ENCODE measurements at places on chromosomes 11 and 22.

- DNase-seq, result no peak
These were observed 108.7 kb upstream of the E2F8 start for GRCh38 chr11:19349340-19350025.

GRCh38 chr11:15613789-15614188, 499.1 kb downstream of the INSC start:
- DNase-seq, result no peak

DNA sequence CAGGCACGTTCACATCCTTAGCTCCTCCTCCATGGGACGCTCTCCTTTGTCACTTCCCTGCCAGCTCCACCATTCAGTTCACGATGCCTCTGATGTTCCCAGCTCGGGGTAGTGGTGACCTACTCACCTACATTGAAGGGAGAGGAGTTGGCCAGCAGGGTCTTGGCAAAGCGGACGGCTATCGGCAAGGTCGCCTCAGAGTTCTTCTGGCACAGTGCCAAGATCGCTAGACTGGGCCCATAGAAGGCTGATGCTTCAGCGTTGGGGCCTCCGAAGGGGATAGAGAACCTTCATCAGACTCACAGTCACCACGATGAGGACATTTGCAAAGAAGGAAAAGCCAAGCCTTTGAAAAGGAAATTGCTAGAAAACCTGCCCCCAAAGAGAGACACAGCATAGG, 3.0 kb downstream of the CBLIF start:
- no peak for DNase-seq

DNA sequence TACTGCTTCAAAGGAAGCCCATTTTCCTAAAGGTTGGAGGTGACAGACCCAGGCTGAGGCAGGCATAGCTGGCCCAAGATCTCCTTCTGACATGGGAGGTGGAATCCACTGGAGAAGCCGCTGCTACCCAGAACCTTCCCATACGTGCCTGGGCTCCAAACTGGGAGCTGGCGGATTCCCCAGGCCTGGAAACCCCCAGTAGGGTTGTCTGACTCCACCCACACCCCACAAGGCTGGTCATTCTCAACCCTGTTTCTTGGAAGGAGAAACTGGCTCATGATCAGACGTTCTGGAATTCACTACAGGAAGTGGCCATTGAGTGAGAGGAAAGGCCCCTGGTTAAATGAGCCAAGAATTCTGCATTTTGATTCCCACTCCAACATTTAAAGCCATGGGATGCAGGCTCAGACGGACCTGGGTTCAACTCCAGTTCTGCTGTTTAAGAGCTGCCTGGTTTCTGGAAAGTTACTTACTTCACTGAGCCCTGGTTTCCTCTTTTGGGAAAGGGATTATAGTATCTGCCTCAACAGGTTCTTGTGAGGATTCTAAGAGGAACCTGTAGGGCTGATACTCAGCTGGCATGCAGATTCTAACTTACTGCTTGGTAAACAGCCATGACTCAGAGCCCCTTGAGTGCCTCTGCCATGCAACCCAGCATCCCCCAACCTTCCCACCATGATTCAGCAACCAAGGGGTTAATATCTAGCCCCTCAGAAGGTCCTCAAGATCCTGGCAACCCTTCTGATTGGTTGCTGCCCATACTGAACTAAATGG, 19.4 kb upstream of the TSKU start:
- no peak for DNase-seq

- DNase-seq, result peak; percentile 70
These were observed 39.3 kb upstream of the CELSR1 start for GRCh38 chr22:46576556-46577367.

- DNase-seq, result peak; percentile 56
These were observed 4.1 kb downstream of the SUN2 start for GRCh38 chr22:38751422-38752346.

DNA sequence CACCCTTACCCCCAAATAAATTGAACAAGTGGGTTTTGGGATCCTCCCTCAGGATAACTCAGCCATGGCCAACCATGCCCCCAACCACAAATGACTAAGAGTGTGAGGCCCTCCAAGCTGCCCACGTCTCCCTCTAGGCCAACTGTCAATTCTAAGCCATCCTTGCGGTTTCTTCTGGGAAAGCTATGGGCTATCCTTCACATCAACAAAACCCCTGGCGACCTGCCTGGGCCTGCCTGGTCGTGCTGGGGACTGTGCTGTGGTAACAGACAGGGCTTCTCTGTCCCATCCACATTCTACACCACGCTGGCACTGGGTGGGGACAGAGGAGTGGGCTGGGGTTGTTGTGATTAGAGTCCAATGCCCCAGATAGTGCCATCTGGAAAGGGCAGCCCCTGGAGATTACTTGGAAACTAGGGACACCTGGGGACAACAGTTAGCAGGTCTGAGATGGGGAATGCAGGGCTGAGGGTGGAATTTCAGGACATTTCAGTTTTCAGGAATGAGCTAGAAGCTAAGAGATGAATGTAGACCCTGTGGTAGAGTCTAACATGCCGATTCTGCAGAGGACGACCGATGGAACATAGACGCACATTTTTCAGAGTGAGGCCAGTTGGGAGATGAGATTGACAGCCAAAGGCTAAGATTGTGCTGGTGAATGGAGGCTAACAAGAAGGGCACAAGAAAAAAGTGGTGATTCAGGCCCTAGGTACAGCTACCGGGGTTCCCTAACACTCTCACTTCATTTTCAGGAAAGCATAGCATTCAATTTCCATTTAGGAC, 131.9 kb downstream of the RASSF10 start:
- DNase-seq, result no peak

GRCh38 chr11:116702772-116703385, 69.9 kb downstream of the BUD13 start:
- DNase-seq, result no peak

DNA sequence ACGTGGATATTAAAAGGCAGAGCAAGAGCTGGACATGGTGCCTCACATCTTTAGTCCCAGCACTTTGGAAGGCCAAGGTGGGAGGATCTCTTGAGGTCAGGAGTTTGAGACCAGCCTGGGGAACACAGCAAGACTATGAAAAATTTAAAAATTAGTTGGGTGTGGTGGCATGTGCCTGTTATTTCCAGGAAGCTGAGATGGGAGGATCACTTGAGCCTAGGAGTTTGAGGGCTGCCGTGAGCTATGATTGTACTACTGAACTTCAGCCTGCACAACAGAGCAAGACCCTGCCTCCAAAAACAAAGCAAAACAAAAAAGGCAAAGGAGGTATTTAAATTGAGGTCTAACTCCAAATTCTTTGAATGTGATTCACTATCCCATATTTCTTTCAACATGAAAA, 23.5 kb downstream of the RDX start:
- no peak for DNase-seq

DNA sequence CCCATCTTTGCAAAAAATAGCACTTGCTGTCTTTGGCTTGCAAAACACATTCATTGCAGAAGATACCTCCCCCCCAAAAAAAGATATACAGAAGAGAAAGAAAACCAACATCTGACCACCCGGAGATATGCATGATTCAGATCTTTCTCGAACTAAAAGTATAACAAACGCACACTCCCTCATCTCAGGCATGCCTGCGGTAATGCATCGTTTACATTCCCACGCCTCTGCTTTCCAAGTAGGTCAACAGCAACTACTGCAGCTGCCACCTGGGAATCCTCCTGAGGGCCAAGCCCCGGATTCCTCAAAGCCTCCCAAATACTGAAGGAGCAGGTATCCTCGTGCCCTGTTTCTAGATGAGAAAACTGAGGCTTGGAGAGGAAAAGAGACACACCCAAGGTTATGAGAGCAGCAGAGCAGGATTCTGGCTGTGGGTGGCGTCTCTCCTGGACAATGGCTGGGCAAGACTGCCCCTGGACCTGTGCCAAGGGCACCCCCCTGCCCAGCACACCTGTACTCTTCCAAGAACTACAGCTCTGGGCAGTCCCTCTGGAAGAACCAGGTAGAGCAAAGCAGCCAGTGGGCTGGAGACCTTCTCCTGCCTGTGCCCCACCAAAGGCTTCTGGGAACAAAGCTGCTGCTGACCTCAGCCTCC, 38.1 kb downstream of the NUP50 start:
- DNase-seq, result no peak

DNA sequence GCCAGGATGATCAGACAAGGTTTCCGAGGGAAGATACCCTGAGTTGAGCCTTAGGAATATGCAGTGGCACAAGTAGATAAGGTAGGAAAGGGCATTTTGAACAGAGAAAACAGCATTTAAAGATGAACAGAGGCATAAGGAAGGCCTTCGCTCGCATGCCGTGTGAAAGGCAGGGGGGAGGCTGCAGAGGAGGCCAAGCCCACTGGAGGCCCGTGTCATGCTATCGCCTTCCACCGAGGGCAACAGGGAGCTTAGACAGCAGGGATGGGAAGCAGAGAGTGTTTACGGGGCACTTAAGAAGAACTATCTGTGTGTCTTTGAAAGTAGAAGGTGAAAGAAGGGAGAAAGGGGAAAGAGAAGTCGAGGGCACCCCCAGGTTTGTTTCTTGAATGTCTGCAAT, 148.3 kb downstream of the PKNOX2 start:
- DNase-seq, result no peak

GRCh38 chr22:27627444-27627833, 174.1 kb downstream of the MN1 start:
- DNase-seq, result no peak

GRCh38 chr11:13327421-13327820, 49.8 kb downstream of the BMAL1 start:
- DNase-seq, result no peak

DNA sequence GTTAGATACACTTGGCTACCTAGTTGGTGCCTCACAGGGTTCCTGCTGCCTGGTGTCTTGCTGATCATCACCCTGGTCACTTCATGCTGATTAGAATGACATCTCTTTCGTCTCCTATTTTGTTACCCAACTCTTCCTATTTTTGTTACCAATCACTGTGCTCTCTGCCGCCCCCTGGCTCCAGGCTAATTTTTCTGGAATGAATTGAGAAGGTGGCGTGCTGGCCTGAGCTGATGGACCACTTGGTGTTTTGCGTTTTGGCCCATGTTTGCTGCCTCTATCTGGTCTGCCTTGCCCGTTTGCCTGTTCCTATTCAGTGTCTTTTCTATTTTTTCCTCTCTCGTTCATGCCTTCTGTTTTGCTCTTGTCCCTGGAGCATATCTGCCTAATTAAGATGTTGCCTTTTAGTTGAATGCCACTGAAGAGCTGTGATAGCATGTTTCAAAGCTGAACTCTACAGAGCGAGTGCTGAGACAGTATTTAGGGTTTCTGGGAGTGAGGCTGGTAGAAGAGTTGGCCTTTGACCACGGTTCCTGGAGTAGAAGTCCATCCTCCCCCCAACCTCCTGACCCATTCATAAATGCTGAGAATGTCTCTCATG, 5.9 kb upstream of the ATF4 start:
- peak; percentile 57 for DNase-seq

GRCh38 chr11:122628810-122629555, 26.5 kb upstream of the UBASH3B start:
- peak; percentile 71 for DNase-seq

DNA sequence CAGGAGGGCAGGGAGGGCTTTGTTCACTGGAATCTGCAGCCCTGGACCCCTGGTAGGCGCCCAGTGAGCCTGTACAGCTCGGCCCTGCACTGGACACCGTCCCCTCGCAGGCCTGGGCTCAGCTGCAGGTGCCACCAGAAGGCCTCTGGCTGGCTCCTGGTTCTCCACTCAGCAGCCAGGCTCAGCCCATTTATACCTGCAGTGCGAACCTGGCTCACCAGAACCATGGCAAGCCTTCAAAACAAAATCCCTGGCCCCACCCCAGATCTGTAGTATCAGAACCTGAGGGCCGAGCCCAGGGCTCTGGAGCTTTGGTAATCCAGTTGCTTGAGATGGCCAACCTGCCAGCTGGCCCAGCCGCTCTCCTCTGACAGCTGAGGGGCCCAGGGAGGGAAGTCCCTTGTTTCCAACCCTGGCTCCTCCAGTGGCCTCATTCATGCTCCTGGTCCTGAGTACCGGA, 870 bp upstream of the FREY1 start:
- no peak for DNase-seq

- DNase-seq, result no peak
These were observed 87.5 kb downstream of the C11orf58 start for GRCh38 chr11:16825968-16826367.

GRCh38 chr11:61827571-61828378, at the start of gene FADS2:
Gene FADS2 (plus strand): TSS chr11:61828300. CDS start chr11:61828391, 91 bp downstream.
- DNase-seq, result peak; percentile 62

- no peak for DNase-seq
These were observed 30.1 kb downstream of the ST14 start for GRCh38 chr11:130189492-130190210.

DNA sequence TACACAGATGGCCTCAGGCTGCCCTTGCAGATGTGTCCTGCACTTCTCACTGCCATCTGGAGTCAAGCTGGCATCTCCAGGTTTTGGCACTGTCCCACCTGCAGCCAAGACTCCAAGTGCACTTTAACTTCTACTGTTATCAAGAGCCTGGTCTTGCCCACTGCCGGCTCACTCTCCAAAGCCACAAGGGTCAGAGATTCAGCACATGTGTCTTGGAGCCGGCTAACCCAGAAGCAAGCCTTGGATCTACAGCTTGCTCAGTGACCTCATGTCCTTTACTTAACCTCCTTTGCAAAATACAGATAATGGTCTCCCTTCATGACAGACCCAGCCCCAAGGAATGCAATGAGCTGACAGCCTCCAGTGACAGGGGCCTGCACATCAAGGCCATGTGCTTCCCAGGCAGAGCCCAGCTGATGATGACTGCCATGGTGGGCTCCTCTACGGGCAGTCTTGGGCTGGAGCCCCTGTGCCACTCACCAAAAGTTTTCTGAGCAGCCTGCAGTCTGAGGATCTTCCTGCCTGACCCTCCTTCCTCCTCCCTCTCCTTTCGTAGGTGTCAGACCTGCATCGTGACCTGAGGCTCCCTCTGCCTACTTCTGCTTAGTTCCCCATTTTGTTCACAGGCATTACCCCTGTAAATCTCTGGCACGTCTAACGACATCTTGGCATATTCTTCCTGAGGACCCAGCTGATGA, 9.0 kb downstream of the TP53AIP1 start:
- no peak for DNase-seq

- no peak for DNase-seq
These were observed 47.2 kb downstream of the CCDC15 start for GRCh38 chr11:125001079-125001778.

- DNase-seq, result no peak
These were observed 5.5 kb downstream of the RAB3IL1 start for GRCh38 chr11:61911701-61912529.

- DNase-seq, result no peak
These were observed 98.5 kb upstream of the CSNK2A3 start for GRCh38 chr11:11451501-11452005.

GRCh38 chr22:35072925-35073324, 7.0 kb downstream of the ISX start:
- no peak for DNase-seq

Measured in activated naive CD4-positive, alpha-beta T cell treated with anti-CD3 and anti-CD28 coated beads, Interleukin-2, amount 50 U/mL, for 16 hours (primary cell).